ENCODE measurements at places on chromosomes 4 and X.

GRCh38 chr4:142243255-142243654, 602.8 kb downstream of the INPP4B start:
- no peak for DNase-seq

DNA sequence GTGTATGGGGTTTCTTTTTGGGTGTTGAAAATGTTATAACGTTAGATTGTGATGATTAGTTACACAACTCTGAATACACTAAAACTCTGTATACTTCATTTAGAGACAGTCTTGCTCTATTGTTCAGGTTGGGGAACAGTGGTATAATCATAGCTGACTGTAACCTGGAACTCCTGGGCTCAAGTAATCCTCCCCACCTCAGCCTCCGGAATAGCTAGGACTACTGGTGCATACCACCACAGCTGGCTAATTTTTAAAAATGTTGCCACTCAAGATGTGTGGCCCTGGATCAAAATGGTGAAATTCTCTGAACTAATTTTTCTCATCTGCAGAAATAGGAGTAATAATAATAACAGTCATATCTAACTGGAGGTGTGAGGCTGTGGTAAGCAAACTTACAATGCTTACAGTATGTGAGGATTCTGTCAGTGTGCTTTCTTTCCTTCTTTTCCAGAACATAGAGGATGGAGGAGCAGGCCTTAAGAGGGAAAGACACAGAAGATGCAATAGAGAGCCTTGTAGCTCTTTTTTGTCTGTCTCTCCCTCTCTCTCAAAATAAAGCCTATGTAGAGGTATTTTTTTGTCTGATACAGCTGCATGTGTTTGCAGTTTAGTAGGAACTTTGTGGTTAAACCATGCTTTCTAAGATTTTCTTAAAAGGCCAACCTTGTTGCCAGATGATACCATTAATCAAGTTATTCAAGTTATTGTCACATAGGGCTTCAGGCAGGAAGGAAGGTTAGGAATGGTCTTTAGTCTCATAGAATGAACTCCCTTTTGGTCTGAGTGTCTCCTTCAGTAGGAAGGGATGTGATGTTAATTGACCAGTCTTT, 7.5 kb downstream of the ADD1 start:
- no peak for DNase-seq

GRCh38 chrX:110081740-110082139, 78.8 kb downstream of the TMEM164 start:
- no peak for DNase-seq

DNA sequence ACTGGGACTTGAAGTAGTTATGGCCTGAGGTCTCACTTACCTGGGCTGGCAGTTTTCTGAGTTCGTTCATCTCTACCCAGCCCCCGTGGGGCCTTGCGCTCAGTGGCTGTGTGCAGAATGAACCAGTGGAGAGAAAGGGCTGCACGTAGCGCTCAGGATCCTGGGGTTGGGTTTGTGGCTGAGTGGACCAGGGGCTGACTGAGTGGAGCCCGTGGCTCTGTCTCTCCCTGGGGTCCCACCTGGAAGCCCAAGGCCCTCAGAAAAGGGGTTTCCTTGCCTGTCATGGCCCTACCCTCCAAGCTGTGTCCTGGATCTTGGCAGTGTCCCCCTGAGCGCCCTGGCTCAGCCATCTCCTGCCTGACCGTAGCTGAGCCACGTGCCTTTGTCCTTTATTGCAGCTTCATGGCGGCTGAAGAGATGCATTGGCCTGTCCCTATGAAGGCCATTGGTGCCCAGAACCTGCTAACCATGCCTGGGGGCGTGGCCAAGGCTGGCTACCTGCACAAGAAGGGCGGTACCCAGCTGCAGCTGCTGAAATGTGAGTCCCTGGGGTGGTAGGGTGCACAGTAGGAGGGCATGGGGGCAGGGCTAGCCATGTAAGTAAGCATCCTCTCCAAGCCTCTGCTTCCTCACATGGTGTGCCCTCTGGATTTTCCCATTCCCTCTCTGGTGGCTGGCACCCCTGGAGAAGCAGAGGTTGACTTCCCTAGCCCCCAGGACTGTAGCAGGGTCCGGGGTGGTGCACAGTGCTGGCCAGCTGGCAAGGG, 23.2 kb upstream of the ADD1 start:
- DNase-seq = no peak

- no peak for DNase-seq
These were observed 102.1 kb upstream of the MID1IP1 start for GRCh38 chrX:38699121-38699520.

DNA sequence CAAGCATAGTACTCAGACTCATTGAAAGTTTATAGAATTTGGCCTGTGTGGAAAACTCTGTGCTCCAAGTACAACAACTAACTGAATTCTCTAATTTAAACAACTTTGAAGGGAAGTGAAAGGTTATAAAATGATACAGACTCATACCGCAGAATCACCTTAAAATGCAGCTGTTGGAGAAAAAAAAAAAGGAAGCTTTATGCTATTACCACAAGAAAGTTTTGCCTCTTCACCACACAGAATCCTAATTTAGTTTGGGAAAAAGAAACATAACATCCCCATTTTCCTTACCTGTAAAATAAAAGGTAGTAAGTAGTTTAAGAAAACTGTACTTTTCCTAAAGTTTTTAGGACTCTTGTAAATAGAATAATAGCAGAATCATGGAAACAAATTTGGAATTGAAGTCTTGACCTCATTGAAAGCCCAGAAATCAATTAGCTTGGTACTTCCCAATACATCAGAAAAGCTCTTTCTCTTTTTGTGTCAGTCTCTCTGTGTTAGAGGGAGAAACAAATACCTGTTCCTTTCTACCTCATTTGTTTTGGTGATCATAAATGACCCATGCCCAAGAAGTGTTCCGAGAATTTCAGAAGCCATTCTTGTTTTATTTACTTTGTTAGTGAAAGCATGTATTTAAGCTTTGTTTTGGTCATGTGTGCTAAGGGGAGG, 78.8 kb downstream of the NFKB1 start:
- DNase-seq = no peak

GRCh38 chr4:92304121-92304520, 355 bp downstream of the GRID2 start:
- DNase-seq = no peak

DNA sequence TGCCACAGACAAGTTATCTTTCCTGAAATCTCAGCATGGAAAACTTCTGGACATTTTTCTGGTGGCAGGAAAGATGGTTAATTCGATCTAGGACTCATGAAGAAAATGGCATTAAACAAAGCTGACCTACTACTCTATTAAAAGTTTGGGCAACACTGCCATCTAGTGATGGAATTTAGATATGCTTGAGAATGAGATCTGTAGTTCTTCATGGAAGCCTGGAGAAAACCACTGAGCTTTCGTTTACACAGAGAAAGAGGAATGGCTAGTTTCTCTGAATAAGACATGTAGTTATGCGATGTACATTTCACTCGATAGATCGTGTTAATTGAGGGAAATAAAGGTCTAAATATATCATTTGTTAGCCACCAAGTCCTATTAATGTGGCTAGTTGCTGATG, 51.7 kb upstream of the CHRDL1 start:
- no peak for DNase-seq

DNA sequence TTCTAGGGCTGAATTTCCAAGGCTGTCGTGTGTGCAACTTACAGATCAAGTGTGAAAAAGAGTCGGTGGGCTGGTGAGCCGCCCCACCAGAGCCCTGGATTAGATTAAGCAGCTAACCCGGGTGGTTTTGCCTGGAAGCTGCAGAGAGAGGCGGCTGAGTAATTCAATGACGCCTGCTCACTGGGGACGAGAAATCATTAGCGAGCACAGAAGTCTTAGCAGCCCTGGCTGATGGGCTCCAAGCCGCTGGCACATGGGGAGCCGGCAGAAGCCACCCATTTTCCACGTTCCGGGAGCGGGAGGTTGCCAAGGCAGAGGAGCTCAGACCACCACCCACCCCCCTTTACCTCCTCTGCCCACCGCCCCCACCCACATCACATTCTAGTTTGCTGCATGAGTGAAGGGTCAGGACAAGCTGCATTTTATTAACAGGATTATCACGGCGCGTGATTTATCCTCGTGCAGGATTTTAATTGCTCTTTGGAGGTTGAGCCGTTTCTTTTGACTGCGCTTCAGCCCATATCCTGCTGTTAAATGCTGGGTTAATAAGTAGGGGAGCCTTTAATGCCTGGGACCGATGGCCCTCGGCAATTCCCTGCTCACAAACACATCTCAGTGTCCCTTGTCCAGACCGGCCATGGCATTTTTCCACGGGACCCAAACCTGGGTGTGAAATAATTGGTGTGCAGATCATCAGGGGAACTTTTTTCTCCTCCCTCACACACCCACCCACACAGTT, 19.1 kb downstream of the BCOR start:
- DNase-seq = no peak

DNA sequence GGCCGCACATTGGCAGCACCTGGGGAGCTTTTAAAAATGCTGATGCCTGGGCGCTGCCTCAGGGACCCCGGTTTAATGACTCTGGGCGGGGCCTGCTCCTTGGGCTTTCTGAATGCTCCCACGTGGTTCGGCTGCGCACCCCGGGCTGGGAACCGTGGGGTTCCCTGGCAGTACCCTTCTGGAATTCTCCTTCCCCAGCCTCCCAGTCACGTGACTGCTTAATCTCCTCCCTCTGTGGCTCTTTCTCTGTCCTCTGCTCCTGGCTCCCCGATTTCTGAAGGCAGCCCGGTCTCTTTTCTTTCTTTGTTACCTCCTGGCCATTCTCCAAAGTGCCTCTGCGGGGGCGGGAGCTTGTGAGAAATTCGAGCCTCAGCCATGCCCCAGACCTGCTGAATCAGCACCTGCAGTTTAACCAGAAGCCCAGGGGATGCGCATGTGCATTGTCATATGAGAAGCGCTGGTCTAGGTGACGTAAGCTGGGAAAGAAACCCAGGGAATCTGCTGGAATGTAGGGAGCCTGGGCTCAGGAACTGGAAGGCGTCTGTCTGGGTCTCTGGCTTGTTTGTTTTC, 16.6 kb downstream of the CLCN4 start:
- DNase-seq = no peak

- no peak for DNase-seq
These were observed 142.1 kb upstream of the FTHL17 start for GRCh38 chrX:31213941-31214340.

- peak; percentile 19 for DNase-seq
These were observed 18.1 kb upstream of the ZXDB start for GRCh38 chrX:57573754-57574153.

DNA sequence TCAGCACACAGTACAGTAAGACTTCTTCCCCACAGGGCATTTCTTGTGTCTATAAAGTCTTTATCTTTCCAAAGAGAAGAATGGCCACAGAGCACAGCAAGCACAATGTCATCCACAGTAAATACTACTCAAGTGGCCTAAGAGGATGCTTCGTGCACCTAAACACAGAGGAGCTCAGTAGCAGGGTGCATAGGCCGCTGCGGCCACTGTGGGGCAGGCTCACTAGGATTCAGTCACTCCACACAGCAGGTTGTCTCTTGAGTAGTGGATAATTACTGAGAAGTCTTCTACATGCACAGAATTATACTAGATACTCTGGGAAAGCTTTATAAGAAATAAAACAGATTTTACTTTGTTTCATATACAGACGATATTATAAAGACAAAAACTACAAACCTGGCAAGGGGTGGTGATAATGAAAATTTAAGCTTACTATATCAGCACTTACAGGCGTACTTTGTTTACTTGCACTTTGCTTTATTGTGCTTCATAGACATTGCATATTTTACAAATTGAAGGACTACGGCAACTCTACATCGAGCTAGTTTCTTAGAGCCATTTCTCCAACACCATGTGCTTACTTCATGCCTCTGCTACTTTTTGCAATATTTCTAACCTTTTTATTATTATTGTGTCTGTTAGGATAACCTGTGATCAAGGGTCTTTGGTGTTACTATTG, 78.5 kb downstream of the PRDM5 start:
- DNase-seq = no peak

DNA sequence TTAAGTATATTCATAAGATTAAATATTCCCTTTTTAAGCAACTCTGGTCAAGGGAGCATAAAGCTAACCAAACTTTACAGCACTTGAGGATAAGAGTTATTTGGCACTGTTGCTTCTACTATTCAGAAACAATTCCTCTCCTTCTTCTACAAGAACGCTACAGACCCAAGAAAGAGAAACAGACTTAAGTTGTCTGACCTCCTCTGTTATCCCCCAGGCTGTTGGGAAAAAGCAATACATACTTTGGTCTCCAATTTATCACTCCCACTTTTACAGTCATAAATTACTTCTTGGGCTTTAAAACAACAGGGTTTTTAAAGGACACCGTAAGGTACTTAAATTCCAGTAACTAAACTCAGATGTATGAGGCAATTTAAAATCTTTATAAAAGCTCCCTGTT, 147.4 kb downstream of the COL25A1 start:
- no peak for DNase-seq

DNA sequence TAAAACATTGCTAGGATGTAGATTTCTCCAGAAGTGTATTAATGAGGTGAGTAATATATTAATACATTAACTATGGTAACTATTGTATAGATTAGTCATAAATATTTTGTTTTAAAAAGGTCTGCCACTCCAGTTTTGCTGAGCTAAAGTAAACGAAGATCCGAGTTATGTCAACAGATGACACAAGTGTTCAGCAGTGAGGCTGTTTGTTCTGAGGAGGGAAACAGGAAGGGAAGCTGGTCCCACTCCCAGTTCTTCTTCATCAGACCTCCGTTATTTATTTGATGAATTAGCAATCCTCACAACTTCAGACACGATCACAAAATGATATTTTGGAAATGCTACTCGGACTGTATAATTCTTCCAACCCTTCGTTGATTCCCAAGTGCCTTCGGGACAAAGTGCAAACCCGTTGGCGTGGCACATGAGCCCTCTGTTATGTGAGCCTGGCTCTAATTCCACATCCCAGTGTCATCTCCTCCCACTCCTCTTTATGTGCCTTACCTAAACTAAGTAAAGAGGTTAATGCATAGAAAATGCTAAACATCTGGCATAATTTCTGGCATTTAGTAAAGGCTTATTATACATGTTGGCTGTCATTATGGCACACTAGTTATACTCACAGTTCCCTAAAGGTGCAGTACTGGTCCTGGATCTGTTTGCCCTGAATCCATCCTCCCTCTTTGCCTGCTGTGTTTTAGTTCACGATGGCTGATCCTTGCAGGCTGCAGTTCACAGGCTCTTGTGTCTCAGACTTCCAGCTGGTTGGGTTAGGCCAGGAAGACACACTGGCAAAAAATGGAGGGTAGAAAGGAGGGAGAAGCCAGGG, 190.6 kb upstream of the LNX1 start:
- no peak for DNase-seq

- peak; percentile 22 for DNase-seq
These were observed 20.8 kb upstream of the PRPS2 start for GRCh38 chrX:12770440-12770839.

GRCh38 chrX:71941776-71942175, 31.1 kb downstream of the NHSL2 start:
- DNase-seq = no peak
